ENCODE measurements at places on chromosomes 2 and 18. TPM values are rescaled to one million over a fixed set of nuclear protein-coding genes. Genes with fewer than 3 reads are reported as not detected.

SUPT7L gene
- total RNA-seq = 41.2 TPM

- no peaks in the 10 kb centered on the region for H3K4me1 ChIP-seq
- H3K27me3 ChIP-seq = peaks cover 3% of the 10 kb centered on the region
- no peaks in the 10 kb centered on the region for H3K36me3 ChIP-seq
- no peak overlapping the region for H3K4me3 ChIP-seq
- no peak overlapping the region for H3K27ac ChIP-seq
Observed at GRCh38 chr2:49296107-49296867, 142.0 kb upstream of the FSHR start.

LAMA3 gene
- total RNA-seq = not detected

SULT1C4 gene
- total RNA-seq = 6.0 TPM

RAPGEF4 gene
- total RNA-seq = 0.91 TPM

FBXO48 gene
- total RNA-seq = 0.81 TPM

GRCh38 chr2:169977530-169977929 lies 150.3 kb downstream of the UBR3 start:
- no peak overlapping the region for H3K4me3 ChIP-seq
- no peaks in the 10 kb centered on the region for H3K4me1 ChIP-seq
- no peaks in the 10 kb centered on the region for H3K27me3 ChIP-seq
- H3K36me3 ChIP-seq = peaks cover 38% of the 10 kb centered on the region

DNA sequence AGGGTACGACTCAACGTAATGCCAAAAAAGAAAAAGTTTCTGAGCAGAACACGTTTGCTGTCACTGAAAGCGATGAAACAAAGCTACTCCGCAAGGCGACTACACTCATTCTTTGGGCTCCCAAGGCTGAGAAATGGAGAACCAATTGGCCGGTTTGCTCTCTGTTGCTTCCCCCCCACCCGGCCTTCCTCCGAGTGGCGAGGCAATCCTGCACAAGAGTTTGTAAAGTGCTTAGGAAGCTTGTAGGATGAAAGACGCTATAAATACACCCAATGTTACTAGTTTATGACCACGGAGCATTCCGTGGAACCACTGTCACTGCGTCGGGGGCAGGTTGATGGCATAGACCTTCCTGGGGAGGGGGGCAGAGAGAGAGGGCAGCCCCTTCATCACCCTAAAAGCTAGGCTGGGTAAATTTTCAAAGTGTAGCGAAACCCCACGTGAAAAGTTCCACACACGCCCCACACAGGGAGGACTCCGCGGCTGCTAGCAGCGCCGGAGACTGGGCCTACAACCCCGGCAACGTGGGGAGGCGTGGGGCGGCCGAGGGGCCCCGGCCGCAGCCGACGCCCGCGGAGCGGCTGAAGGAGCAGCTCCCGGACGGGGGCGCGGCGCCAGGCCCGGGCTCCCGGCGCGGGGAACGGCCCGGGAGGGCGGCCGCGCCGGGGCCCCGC lies 915 bp downstream of the CUL3 start:
- H3K4me3 ChIP-seq = peak overlapping the region; percentile 95
- peaks cover 2% of the 10 kb centered on the region for H3K36me3 ChIP-seq
- no peak for DNase-seq
- H3K27me3 ChIP-seq = no peaks in the 10 kb centered on the region
- peaks cover 43% of the 10 kb centered on the region for H3K4me1 ChIP-seq
- H3K27ac ChIP-seq = peak overlapping the region; percentile 94

DNA sequence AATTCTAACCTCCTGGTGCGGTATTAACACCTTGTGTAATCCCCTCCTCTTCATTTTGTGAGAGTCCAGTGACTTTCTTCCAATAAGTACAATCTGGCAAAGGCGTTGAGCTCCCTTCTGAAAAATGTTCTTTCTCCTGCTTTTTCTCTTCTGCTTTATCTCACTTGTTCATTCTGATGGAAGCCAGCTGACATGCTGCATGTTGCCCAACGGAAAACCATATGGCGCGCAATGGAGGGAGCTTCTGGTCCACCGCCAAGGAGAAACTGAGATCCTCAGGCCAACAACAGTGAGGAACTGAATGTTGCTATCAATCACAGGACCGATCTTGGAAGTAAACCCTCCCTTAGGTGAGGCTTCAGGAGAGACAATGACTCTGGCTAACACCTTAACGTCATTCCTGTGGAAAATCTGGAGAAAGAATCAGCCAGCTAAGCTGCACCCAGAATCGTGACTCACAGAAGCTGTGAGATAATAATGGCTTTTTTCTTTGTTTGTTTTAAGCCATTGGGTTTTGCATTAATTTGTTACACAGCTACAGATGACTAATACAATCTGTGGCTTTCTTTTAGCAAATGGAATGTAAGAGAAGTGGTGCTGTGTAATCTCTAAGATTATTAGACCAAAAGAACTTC lies 1323.9 kb upstream of the DDX18 start:
- no peak for DNase-seq
- H3K4me3 ChIP-seq = no peak overlapping the region
- H3K27ac ChIP-seq = no peak overlapping the region
- H3K4me1 ChIP-seq = no peaks in the 10 kb centered on the region
- no peaks in the 10 kb centered on the region for H3K36me3 ChIP-seq

- no peaks in the 10 kb centered on the region for H3K4me1 ChIP-seq
- no peak overlapping the region for H3K4me3 ChIP-seq
- no peaks in the 10 kb centered on the region for H3K36me3 ChIP-seq
- H3K27ac ChIP-seq = no peak overlapping the region
- peaks cover 21% of the 10 kb centered on the region for H3K27me3 ChIP-seq
Observed at GRCh38 chr2:120229341-120229740, 6.1 kb upstream of the TMEM185B start.

HIBCH gene
- 28.4 TPM for total RNA-seq

- H3K27ac ChIP-seq = peak overlapping the region; percentile 90
- peaks cover 76% of the 10 kb centered on the region for H3K4me1 ChIP-seq
- no peak for DNase-seq
- H3K27me3 ChIP-seq = no peaks in the 10 kb centered on the region
- no peaks in the 10 kb centered on the region for H3K36me3 ChIP-seq
Observed at GRCh38 chr18:28115149-28115550, 61.8 kb downstream of the CDH2 start.

GRCh38 chr2:159803235-159803962 lies 5.4 kb upstream of the CD302 start:
- DNase-seq = no peak
- H3K4me3 ChIP-seq = no peak overlapping the region
- no peak overlapping the region for H3K27ac ChIP-seq
- peaks cover 9% of the 10 kb centered on the region for H3K27me3 ChIP-seq
- H3K36me3 ChIP-seq = no peaks in the 10 kb centered on the region

NYAP2 gene
- total RNA-seq = not detected

MC5R gene
- not detected for total RNA-seq

DNA sequence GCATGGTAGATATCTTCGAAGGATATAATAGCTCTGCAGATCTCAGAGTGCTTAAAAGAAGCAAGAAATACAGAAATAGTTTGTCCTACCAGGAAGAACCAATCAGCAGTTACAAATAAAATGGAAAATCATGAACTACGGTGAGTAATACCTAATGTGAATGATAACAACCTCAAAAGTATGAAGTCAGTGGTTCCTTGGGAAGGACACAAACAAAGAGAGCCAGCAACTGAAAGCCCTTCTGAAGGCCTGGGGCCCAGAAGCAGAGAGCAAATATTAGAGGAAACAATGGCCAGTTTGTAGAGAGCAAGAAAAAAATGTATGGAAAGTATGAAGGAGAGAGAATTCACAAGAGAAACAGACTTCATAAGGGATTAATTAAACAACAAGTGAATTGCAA lies 226.8 kb upstream of the CHST9 start:
- DNase-seq = no peak
- no peak overlapping the region for H3K4me3 ChIP-seq
- no peaks in the 10 kb centered on the region for H3K36me3 ChIP-seq
- no peaks in the 10 kb centered on the region for H3K27me3 ChIP-seq
- H3K27ac ChIP-seq = no peak overlapping the region

EFEMP1 gene
- 7.4 TPM for total RNA-seq

SMAD7 gene
- 53.6 TPM for total RNA-seq

GRCh38 chr2:170362871-170363631 lies 185.1 kb downstream of the MYO3B start:
- H3K27ac ChIP-seq = no peak overlapping the region
- no peak overlapping the region for H3K4me3 ChIP-seq
- no peaks in the 10 kb centered on the region for H3K36me3 ChIP-seq
- DNase-seq = no peak
- H3K27me3 ChIP-seq = peaks cover 78% of the 10 kb centered on the region

COL6A3 gene
- 143 TPM for total RNA-seq

DNA sequence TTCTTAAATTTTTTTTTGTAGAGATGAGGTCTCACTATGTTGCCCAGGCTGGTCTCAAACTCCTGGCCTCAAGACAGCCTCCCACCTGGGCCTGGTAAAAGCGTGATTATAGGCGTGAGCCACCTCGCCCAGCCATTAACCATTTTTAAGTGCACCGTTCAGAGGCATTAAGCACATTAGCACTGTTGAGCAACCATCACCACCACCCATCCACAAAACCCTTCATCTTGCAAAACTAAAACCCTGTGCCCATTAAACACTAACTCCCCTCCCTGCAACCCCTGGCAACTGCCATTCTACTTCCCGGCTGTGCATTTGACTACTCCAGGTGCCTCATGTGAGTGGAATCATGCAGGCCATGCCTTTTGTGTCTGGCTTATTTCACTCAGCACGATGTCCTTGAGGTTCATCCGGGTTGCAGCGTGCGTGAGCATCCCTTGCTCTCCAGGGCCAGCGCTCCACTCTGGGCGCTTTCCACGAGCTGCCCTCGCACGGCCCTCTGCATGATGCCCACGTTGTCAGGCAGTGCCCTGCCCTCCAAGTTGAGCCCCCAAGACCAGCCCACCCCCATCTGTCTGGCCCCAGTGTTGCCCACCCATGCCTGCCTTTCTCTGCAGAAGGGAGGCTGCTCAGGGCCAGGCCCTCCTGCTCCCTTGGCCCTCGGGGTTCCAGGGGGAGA lies 63.0 kb upstream of the GLI2 start:
- no peaks in the 10 kb centered on the region for H3K36me3 ChIP-seq
- H3K4me1 ChIP-seq = no peaks in the 10 kb centered on the region
- H3K4me3 ChIP-seq = no peak overlapping the region
- no peak for DNase-seq

- no peaks in the 10 kb centered on the region for H3K4me1 ChIP-seq
- H3K27ac ChIP-seq = no peak overlapping the region
- H3K36me3 ChIP-seq = no peaks in the 10 kb centered on the region
- H3K27me3 ChIP-seq = peaks cover 37% of the 10 kb centered on the region
Observed at GRCh38 chr2:176471949-176472348, 202.7 kb downstream of the MTX2 start.

GRCh38 chr2:20488782-20489181 lies 41.9 kb downstream of the RHOB start:
- H3K36me3 ChIP-seq = no peaks in the 10 kb centered on the region
- DNase-seq = no peak
- no peak overlapping the region for H3K4me3 ChIP-seq
- no peak overlapping the region for H3K27ac ChIP-seq

INHBB gene
- 0.50 TPM for total RNA-seq

DNA sequence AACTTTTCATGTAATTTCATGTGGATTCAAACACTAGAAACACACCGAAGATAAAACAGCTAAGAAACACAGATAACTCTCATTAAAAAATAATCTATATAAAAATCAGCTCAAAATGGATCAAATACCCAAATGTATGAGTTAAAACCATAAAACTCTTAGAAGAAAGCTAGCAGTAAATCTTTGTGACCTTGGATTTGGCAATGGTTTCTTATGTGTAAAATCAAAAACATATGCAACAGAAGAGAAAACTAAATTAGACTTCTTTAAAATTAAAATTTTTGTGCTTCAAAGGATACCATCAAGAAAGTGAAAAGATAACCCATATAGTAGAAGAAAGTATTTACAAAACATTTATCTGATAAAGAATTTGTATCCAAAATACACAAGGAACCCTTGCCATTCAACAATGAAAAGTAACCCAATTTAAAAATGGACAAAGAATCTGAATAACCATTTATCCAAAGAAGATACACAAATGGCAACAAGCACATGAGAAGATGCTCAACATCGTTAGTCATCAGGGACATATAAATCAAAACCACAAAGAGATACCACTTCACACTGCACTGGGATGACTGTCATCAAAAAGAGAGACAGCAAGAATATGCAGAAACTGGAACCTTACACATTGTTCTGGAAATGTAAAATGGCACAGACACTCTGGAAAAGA lies 27.5 kb downstream of the GAREM1 start:
- no peak for DNase-seq
- peaks cover 4% of the 10 kb centered on the region for H3K27me3 ChIP-seq
- H3K4me1 ChIP-seq = peaks cover 4% of the 10 kb centered on the region
- H3K36me3 ChIP-seq = no peaks in the 10 kb centered on the region

DNA sequence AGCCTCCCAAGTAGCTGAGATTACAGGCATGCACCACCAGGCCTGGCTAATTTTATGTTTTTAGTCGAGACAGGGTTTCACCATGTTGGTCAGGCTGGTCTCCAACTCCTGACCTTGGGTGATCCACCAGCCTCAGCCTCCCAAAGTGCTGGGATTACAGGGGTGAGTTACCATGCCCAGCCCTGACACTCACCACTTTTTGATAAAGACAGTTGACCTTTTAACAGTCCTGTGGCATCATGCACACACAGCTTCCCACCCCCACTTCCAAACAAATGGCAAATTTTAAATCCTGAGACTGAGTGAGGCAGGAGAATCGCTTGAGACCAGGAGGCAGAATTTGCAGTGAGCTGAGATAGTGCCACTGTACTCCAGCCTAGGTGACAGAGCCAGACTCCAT lies 6.2 kb upstream of the DNAJB2 start:
- H3K27ac ChIP-seq = no peak overlapping the region
- no peaks in the 10 kb centered on the region for H3K36me3 ChIP-seq
- DNase-seq = no peak

DNA sequence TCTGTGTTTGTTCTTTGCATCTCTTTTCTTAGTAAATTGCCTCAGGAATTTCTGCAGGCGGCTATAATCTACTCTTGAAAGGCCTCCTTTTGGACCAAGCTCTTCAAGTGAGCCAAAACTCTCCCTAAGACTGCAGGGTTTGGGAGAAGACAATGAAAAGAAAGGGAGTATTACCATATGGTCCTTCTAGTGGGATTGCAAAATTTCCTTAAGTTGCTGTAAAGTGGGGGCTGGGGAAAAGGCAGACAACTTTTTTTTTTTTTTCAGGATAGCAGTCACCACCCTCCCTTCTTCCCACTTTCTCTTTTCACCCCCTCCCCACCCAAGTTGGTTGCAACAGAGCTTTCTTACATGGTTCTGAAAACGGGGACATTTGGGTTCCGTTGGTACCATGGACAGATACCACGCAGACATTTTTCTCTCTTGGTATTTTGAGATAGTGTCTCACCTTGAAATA lies 183.7 kb downstream of the FHOD3 start:
- peak; percentile 13 for DNase-seq
- no peak overlapping the region for H3K27ac ChIP-seq
- no peak overlapping the region for H3K4me3 ChIP-seq
- H3K36me3 ChIP-seq = no peaks in the 10 kb centered on the region
- peaks cover 29% of the 10 kb centered on the region for H3K27me3 ChIP-seq
- H3K4me1 ChIP-seq = no peaks in the 10 kb centered on the region

DNA sequence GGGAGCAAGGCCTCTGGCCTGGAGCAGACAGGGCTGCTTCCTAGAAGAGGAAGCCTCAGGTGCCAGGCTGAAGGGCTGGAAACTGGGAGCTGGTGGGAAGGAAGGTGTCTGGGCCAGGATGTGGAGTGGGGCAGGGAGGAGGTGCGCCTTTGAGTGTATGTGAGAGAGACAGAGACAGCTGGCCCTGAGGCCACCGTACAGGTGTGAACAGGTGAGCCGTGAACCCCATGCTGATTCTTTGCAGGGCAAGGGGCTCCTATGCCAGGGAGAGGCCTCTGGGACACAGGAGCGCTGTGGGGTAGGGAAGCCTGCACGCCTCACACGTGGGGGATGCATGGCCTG lies 16.3 kb downstream of the ZFP36L2 start:
- peaks cover 2% of the 10 kb centered on the region for H3K36me3 ChIP-seq
- no peaks in the 10 kb centered on the region for H3K27me3 ChIP-seq
- no peak for DNase-seq
- no peak overlapping the region for H3K27ac ChIP-seq

Data from osteocyte (in vitro differentiated cells).